ENCODE measurements at places on chromosomes 5 and 9. TPM values are rescaled to one million over a fixed set of nuclear protein-coding genes. Genes with fewer than 3 reads are reported as not detected.

The DAPK1 gene
- 39.1 TPM for total RNA-seq

GRCh38 chr5:175728885-175729828, 71.3 kb downstream of the HRH2 start:
- H3K4me3 ChIP-seq, result no peak overlapping the region
- H3K4me1 ChIP-seq, result peaks cover 3% of the 10 kb centered on the region
- H3K27me3 ChIP-seq, result no peaks in the 10 kb centered on the region
- no peak overlapping the region for H3K27ac ChIP-seq
- no peaks in the 10 kb centered on the region for H3K36me3 ChIP-seq
- no peak for DNase-seq

- H3K36me3 ChIP-seq, result no peaks in the 10 kb centered on the region
- H3K27me3 ChIP-seq, result no peaks in the 10 kb centered on the region
- no peak for DNase-seq
- peaks cover 10% of the 10 kb centered on the region for H3K4me1 ChIP-seq
- H3K27ac ChIP-seq, result peak overlapping the region; percentile 17
- no peak overlapping the region for H3K4me3 ChIP-seq
Observed at GRCh38 chr5:138461343-138462125, 3.7 kb upstream of the EGR1 start.

GRCh38 chr9:116985596-116985995, 298.5 kb downstream of the TRIM32 start:
- H3K4me1 ChIP-seq, result no peaks in the 10 kb centered on the region
- H3K27ac ChIP-seq, result no peak overlapping the region
- H3K4me3 ChIP-seq, result no peak overlapping the region
- H3K27me3 ChIP-seq, result no peaks in the 10 kb centered on the region
- DNase-seq, result no peak

DNA sequence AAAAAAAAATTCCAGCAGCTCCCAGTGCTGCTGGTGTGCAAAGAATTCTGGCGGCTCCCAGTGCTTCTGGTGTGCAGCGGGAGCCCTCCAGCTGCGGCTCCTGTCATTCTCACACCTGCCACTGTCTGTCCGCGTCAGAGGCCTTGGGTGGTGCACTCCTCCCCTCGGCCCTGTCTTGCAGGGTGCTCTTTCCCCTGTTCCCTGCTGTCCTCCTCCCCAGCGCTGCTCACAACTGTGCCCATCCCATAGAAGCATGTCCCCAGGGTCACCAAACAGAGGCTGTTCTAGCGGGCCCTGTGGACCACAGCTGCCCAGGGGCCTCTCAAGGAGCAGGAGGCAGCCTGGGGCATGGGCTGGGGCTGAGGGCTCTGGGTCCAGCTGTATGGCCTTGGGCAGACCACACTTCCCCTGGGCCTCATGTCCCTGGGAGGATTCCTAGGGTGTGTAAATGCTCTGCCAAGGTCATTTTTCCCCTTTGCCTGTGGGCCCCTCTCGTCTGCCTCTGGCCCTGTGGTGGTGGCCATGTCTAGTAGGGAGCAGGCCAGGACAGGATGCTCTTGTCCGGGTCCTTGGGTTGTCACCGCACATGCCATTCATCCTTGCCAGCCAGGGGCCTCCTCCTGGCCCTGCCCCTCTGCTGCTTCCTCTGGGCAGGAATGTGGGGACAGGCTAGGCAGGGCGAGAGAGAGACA, 68.2 kb downstream of the PHF2 start:
- DNase-seq, result no peak
- no peaks in the 10 kb centered on the region for H3K27me3 ChIP-seq
- H3K4me1 ChIP-seq, result no peaks in the 10 kb centered on the region
- no peak overlapping the region for H3K27ac ChIP-seq
- no peak overlapping the region for H3K4me3 ChIP-seq

Measured in thoracic aorta (tissue), 2 donors.